ENCODE measurements at places on chromosomes 7 and 10.

DNA sequence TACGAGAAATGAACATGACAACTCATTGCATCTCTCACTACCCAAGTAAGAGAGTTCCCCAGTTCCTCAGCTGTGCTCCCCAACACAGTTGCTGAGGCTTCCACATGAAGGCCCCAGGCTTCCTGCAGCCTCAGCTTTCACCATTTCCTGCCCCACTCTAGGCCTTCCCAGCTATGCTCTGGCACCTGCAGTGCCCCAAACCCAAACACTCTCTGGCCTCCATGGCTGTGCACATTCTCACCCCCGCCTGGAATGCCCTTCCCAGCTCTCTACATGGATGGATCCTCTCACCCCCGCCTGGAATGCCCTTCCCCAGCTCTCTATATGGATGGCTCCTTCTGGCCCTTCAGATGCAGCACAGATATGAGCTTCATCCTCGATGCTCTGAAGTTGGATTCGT is 61.3 kb downstream of the KIAA1549 start:
- DNase-seq, result no peak

GRCh38 chr10:132788180-132788830 is 2.4 kb upstream of the NKX6-2 start:
- DNase-seq, result no peak

DNA sequence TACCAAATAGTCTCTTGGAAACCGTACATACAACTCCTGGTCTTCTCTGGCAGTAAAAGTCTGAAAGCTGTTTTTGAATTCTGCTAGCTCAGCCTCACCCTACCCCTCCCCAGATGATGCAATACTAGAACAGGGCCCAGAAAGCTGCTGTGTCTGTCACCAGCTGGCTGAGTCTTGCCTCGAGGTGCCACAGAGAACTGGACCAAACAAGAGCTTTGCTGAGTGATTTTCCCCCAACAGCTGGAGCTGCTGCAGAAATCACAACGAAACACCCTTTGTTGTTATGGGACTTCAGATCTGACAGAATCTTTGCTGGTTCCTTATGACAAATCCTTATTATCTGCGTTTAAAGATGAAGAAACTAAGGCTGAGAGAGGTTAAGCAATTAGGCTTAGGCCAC is 134.1 kb downstream of the SPAG6 start:
- DNase-seq, result no peak

DNA sequence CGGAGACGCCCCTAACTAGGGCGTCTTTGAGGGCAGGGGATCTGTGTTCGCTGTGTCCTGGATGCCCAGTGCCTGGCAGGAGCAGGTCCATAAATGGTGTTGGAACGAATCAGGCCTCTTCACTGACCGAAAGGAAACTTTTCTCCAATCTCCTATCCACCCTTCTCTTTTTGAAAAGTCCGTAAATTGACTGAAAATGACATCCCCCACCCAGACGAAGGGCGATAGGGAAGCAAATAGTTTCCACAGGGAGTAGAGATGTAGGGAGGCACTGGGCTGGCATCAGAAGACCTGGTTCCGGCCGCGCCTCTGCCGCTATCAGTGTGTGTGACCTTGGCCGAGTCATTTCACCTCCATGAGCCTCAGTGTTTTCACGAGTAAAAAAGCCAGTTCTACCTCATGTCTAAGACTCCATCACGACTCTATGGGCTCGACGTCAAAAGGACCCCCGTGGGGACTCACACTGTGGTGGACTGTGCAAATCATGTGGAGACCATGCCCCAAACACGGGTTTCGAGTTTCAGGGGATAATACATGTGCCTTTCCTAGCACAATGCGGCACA is 497 bp upstream of the RAB11FIP2 start:
- DNase-seq, result no peak

GRCh38 chr7:3688071-3688470 is 387.0 kb downstream of the SDK1 start:
- no peak for DNase-seq

- no peak for DNase-seq
Observed at GRCh38 chr7:35657125-35657524, 37.8 kb downstream of the HERPUD2 start.

DNA sequence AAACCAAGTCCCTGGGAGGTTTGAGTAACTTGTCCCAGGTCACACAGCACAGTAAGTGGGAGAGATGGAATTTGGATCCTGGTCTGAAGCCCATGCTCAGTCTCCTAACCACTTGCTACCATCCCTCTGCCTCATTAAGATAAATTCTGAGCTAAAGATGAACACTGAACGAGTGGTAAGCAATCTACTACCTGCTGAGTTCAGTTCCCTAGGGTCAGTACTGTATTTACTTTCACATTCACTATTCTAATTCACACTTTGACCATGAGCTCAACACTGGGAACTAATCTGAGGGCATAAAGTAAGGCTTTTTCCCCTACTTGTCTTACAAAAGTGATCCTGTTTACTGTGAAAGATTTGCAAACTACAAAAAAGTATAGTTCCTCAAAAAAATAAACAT is 2.4 kb downstream of the UROS start:
- DNase-seq, result peak; percentile 23

DNA sequence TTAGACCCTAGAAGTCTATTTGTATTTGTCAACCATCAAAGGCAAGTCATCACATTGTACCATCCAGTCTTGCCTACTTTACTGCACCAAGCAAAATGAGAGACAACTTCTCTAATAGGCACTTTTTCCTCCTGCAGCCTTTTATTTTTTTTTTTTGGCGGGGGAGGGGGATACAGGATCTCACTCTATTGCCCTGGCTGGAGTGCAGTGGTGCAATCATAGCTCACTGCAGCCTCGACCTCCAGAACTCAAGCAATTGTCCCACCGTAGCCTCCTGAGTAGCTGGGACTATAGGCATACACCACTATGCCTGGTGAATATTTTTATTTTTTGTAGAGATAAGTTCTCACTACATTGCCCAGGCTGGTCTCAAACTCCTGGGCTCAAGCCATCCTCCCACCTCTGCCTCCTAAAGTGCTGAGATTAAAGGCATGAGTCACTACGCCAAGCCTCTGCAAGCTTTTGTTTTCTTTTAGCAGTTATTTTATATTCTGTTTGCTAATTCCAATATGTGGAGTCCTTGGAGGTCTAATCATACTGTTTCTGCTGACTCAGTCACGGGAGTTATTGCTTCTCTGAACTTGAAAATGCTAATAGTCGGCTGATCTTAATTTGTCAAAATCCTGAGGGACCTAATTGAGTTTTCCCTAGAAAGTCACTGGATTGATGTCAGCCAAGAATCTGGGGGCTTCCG is 14.2 kb downstream of the KPNA7 start:
- DNase-seq, result no peak

DNA sequence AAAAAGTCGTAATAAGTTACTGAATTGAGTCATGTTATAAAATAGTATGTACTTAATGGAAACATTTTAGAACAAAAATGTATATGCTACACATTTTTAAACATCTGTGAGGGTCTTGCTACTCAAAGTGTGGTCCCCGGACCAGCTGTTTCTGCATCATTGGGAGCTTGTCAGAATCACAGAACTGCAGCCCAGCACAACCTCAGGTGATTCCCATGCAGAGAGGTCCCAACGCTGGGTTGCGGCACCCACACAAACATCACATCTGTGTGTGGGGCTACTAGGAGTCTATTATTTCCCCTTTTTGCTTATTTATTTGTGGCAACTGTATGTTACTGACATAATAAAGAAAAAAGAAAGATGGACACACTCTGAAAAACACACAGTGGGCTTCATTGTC is 146.6 kb downstream of the BMS1 start:
- no peak for DNase-seq

GRCh38 chr7:147638566-147638965 is 952.0 kb upstream of the C7orf33 start:
- DNase-seq, result no peak

DNA sequence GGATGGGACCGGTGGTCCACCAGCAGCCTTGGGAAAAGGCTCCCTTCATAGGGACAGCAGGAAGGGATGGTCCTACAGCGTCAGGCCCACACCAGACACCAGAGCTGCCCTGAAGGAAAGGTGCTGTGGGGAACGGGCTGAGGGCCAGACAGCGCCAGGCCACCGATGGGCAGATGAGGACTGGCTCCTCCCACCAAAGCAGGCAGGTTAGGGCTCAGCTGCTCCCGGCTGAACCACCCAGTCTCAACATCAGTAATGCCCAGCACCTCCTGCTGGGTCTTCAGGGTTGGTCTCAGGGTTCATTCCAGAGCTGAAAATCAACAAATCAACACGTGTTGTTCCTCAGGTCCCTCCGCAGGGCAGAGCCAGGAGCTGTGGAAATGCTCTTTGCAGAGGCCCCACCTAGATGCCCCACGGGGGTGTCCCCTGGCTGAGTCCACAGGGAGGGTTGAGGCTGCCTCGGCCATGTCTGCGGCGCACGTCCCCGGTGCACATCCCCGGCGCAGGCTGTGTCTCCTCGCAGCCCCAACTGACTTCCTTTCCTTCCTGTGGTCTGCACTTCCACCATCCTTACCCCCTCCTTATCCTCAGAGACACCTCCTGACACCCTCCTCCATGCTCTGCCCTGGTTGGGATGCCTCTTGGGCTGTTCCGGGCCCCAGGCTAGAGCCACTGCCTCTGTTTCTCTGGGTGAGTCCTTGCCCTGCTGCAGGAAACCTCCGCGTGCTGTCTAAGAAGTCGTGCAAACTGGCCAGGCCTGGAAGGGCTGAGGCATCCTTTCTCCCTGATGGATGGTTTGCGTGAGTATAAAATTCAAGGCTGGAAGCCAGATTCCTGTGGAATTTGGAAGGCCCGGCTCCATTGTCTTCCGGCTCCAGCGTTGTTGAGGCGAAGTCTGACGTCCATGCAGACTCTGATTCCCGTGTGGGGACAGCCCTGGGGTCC is 32.8 kb upstream of the CFAP46 start:
- DNase-seq, result no peak

- DNase-seq, result no peak
Observed at GRCh38 chr7:98251231-98251600, 816 bp downstream of the TECPR1 start.

- DNase-seq, result no peak
Observed at GRCh38 chr7:155217634-155218033, 80.0 kb upstream of the INSIG1 start.

DNA sequence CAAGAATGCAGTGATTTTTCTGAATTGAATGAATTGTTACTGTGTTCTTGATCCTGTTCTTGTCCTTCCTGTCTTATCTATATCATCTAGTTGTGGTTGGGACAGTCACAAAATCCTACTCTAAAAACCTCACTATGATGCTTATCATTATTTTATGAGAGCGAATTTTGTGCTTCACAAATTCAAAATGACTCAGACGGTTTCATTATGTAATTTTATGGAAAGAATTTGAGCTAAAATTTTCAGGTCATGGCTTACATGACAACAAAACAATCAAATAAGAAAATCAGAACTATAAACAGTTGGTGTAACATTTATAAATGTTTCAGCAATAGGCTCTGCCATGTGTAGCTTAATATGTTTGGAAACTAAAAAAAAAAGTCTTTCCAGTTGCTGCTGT is 6.9 kb downstream of the PRKAR2B start:
- no peak for DNase-seq

- DNase-seq, result no peak
Observed at GRCh38 chr10:86732771-86733170, 23.6 kb upstream of the BMPR1A start.

- no peak for DNase-seq
Observed at GRCh38 chr10:68171539-68172080, 60.3 kb downstream of the ATOH7 start.

DNA sequence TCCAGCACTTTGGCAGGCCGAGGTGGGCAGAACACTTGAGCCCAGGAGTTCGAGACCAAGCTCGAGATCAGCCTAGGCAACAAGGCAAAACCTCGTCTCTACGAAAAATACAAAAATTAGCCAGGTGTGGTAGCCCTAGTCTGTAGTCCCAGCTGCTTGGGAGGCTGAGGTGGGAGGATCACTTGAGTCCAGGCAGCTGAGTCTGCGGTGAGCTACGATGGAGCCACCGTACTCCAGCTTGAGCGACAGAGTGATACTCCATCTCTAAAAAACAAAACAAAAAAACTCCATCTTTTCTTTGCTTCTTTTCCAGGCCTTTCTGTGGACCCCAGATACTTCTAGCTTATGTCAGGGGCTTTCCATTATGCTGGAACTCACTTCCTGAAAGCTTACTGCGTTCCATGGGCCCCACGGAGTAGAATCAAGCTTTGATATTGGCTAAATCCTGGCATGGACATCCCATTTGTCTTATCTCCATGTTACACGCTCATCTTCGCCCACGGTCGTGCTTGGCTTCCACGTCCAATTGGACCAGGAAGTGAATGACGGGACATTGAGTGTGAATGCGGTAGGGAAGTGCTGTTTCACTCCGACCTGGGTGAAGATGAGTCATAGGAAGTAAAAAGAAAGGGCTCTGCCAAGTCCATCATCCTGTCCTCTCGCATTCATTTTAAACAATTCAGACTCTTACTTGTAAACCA is 45.7 kb downstream of the FAM171A1 start:
- DNase-seq, result no peak

DNA sequence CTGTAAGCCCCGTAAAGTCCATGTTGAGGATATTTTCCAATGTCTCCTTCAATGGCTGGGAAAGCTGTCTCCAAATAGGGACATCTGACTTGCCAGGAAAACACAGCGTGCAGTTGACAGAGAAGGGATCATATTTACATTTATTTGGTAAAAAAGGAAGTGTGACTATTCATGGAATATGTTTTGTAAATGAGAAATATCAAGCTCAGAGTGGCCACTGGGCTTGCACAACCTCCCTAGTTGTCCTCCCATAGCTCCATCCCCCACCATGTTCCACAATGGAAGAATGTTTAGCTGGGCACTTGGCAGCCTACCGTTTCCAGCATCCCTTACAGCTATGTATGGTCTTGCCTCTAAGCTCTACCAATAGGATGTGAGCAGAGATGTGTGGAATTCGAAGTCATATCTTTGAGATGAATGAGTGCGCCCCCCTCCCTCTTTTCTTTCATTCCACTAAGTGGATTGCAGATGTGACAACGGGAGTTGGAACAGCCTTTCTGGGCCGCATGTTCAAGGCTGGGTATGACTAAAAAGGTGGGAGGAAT is 306.6 kb upstream of the ZMIZ1 start:
- DNase-seq, result no peak

DNA sequence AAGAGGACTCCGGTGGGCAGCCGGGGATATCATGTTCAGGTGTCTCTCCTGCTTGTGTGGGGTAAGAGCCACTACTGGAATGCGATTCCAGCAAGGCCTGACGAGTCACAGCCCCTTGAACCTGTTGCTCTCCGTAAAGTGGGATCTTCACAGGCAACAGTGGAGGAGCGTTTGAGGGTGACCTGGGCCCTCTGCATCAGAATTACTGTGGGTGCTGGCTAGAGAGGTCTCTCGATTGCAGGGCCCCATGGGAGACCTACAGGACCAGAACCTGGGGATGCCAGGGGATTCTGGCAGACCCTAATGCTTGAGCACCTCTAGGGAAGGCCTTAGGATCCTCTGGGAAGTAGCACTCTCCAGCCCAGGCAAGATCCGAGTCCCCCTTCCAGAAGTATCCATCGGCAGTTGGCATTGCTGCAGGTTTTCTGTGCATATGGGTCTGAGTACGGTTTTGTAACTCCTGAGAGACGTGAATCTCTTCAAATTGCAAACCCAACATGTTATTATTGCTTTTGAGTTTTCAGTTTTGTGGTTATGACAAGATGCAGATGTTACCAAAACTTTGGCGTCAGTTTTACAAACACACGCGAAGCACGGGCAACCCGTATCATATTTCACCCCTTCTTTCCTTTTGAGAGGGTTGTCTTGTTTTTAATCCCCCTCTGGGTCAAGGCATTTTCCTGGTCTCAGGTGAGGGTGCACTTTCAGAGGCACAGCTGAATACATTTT is 4.6 kb downstream of the MGMT start:
- DNase-seq, result no peak

Data from GM12878 (cell line).